ENCODE measurements at places on chromosomes 12 and 14. TPM values are rescaled to one million over a fixed set of nuclear protein-coding genes. Genes with fewer than 3 reads are reported as not detected.

- no peaks in the 10 kb centered on the region for H3K27me3 ChIP-seq
- H3K4me1 ChIP-seq = no peaks in the 10 kb centered on the region
- H3K36me3 ChIP-seq = no peaks in the 10 kb centered on the region
- no peak for DNase-seq
- H3K4me3 ChIP-seq = no peak overlapping the region
- no peak overlapping the region for H3K27ac ChIP-seq
Measured at GRCh38 chr14:31291210-31291609, 83.6 kb upstream of the HECTD1 start.

- peaks cover 21% of the 10 kb centered on the region for H3K36me3 ChIP-seq
- H3K4me3 ChIP-seq = no peak overlapping the region
- H3K27me3 ChIP-seq = no peaks in the 10 kb centered on the region
- H3K4me1 ChIP-seq = peaks cover 38% of the 10 kb centered on the region
Measured at GRCh38 chr14:76806446-76806845, 6.2 kb downstream of the ANGEL1 start.

- H3K4me3 ChIP-seq = no peak overlapping the region
- no peaks in the 10 kb centered on the region for H3K27me3 ChIP-seq
- H3K27ac ChIP-seq = no peak overlapping the region
Measured at GRCh38 chr14:67480011-67480410, 8.5 kb downstream of the TMEM229B start.

The SYCP3 gene
- total RNA-seq = 0.30 TPM

DNA sequence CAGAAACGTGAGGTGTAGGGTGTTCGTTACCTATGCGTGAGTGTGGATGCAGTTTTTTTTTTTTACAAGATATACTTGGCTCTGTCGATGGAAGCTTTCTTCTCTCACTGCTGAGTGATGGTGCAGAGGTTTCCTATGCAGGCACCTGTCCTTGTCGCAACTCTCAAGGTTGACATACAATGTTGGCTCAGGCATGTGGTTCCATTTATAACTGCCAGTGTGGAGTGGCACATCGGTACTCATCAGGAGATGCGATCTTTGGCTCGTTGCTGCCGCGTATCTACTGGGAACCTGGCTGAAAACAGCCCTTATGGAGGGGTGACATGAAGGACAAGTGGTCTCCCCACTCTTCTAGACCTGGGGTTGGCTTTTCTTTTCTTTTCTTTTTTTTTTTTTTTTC lies 109.0 kb downstream of the ZNF664 start:
- H3K27me3 ChIP-seq = no peaks in the 10 kb centered on the region
- no peak overlapping the region for H3K27ac ChIP-seq
- DNase-seq = no peak
- H3K4me1 ChIP-seq = no peaks in the 10 kb centered on the region
- no peaks in the 10 kb centered on the region for H3K36me3 ChIP-seq

DNA sequence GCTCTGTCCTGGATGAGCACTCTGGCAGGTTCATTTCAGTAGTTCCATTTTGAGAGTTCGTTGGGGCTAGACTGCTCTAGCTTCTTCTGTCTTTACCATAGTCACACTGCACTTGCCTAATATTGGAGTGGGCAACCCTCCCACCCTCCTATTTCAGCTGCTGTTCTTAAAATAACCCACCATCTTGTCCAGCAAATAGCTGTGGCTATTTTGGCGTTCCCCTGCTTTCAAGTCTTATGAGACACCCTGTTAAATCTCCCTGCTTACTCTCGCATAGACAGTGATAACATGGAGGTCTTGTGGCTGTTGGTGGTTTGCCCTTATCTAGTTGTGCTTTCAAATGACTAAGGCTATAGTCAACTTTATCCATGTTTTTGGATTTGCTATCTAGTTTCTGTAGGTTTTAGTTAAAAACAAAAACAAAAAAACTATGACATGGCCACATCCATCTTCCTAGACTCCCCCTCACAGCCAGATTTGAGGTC lies 65.5 kb downstream of the LRP6 start:
- H3K36me3 ChIP-seq = peaks cover 20% of the 10 kb centered on the region
- H3K27me3 ChIP-seq = peaks cover 14% of the 10 kb centered on the region
- peak overlapping the region; percentile 39 for H3K27ac ChIP-seq
- peak overlapping the region; percentile 15 for H3K4me3 ChIP-seq

DNA sequence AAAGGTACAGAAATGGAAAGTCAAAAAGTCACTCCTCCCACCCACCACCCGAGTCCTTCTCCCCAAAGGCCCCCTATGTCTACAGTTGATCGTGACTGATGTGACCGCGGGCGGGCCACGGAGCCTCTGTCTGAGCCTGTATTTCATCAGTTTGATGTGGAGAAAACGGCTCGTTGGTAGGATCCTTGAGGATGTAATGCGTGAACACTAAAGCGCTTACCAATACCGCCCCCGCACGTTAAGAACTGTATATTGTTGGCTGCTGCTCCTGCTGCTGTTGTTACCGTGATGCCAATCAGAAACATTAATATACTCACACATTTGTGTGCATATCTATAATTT lies 24.6 kb upstream of the UBC start:
- no peaks in the 10 kb centered on the region for H3K27me3 ChIP-seq
- peaks cover 15% of the 10 kb centered on the region for H3K4me1 ChIP-seq
- no peaks in the 10 kb centered on the region for H3K36me3 ChIP-seq
- peak; percentile 68 for DNase-seq
- no peak overlapping the region for H3K4me3 ChIP-seq

- H3K4me3 ChIP-seq = no peak overlapping the region
- no peaks in the 10 kb centered on the region for H3K4me1 ChIP-seq
- no peak overlapping the region for H3K27ac ChIP-seq
- no peaks in the 10 kb centered on the region for H3K36me3 ChIP-seq
- no peak for DNase-seq
Measured at GRCh38 chr12:26452511-26452910, 257.1 kb downstream of the SSPN start.

- no peaks in the 10 kb centered on the region for H3K27me3 ChIP-seq
- H3K36me3 ChIP-seq = peaks cover 12% of the 10 kb centered on the region
- no peak for DNase-seq
- H3K4me3 ChIP-seq = no peak overlapping the region
- no peak overlapping the region for H3K27ac ChIP-seq
Measured at GRCh38 chr12:107731366-107731765, 29.6 kb downstream of the PRDM4 start.
